Choroid plexus epithelial cell (primary cell): ENCODE measurements at places on chromosomes 7 and 10.

DNA sequence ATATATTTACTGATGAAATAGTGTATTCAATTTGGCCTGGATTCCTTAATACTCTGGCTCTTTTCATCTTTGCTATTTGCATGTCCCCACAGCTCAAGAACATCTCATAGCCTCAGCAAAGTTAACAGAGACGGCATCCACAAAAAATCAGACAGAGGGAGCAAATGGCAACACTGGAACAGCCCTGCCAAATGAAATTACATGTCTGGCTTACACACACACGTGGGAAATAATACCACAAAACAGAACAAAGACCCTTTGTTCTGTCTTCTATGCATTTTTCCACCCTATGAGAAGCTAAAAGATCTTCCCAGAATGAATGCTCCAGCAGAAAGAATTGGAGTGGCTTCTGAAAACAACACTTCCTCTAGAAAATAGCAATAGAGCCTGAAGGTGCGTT is 139.5 kb downstream of the ALOX5 start:
- no peak for DNase-seq

GRCh38 chr7:45874408-45875131 is 1.7 kb upstream of the CCDC201 start:
- peak; percentile 82 for DNase-seq

DNA sequence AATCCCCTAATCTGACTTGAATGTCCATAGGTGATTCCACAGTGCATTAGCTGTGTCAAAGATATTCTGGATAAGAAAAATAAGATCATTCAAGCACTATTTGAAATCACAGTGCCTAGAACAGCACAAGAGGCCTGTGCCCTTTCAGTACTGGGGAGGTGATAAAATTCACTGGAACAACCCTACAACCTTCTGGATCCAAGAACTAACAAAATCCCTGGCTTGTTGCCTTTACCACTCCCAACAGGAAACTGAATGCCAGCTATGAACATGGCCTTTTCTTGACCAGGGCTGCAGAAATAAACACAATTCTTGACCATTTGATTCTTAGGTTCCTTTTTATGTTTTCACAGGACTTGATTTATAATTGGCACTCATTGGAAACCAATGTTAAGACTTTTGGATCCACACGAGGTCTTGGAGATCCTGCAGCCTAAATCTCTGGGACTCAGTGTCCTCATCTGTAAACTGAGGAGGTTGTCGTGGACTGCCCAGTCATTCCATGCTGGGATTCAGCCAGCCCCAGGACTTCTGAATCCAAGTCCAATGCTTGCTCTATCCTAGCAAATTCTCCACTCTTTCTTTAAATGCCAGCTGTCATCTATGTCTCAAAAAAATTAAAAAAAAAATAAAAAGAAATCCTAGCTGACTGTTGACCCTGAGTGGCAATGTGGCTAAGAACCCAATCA is 624.7 kb downstream of the KCNMA1 start:
- DNase-seq = no peak

GRCh38 chr7:111840528-111840927 is 278.2 kb upstream of the IMMP2L start:
- DNase-seq = no peak

DNA sequence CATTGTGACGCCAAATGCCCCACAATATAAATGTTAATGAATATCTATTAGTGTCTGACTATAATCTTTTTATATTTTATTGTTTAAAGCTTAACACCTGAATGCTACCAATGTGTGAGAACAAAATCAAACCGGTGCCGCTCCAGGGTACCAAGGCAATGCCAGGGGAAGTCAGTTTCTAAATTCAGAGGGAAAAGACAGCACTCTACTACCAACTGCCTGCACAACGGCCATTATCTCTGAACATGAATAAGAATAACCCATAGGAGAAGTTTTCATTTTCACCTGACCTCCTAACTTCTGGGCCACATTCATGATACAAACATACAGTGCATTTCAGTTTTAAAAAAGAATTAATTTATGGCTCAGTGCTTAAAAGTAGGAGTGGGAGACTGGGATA is 21.7 kb downstream of the USP6NL start:
- no peak for DNase-seq

GRCh38 chr10:95168694-95169093 is 25.3 kb upstream of the ACSM6 start:
- no peak for DNase-seq

DNA sequence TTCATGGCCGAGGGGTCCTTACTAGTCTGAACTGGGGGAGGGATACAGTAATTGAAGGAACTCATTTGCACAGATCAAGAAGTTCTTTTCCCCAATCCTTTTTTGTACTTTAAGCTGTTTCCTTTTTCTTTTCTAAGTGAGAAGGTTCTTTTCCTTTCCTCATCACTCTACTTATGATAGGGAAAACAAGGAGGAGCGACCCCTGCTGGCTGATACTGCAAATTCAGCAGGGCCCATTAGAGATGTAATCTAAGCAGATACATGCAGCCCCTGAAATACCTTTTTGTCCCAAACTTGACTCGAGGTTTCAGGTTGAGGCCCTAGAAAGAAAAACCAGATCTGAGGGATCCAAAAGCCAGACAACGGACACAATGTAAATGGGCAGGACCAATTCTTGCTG is 305.5 kb downstream of the DNAJB9 start:
- DNase-seq = peak; percentile 55

DNA sequence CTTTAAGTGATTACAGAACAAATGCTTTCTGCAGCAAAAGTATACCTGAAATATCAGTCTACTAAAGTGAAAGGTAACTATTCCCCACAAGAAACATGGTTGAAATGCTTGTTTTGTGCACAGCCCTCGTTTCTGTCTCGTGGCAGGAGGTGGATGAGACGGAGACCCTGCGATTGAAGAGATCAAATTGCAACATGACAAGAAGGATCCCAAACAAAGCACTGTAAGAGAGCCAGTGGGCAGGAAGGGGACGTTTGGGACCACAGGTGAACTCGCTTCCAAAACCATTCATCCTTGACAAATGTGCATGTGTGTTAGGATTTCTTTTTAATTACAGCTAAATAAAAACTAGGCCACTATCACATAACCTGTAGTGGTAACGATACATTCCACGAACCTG is 192.6 kb downstream of the CCSER2 start:
- DNase-seq = no peak

- DNase-seq = peak; percentile 37
Measured at GRCh38 chr10:95447685-95448084, 113.5 kb downstream of the SORBS1 start.

DNA sequence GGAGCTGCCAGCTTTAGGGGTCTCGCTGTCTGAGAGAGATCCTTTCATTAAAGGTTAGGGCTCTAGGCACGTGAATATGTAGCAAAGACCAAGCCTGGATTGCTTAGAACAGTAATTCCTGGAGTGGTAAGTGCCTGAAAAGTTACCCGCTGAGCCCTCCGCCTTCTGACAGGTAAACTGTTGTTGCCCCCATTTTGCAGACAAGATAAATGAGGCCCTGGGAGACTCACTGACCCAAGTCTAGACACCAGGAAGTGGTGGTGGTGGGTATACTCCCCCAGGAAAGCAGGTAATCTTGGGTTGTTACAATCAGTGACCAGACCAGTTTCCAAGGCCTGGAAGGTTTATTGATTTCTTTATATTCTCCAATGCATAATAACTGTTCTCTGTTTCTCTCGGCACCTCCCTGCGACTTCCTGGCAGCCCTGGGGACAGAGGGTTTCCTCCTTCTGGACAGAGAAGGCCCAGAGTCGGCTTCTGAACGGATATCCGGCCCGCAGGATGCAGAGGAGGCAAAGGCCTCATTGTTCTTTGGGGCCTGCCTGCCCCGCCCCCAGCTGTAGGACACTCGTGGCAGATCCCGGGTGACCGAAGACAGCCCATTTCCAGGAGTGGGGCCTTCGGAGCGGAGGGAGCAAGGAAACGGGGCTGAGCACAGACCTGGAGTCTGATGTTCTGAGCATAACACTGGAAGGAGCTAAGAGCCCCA is 1.3 kb upstream of the GRK5 start:
- no peak for DNase-seq

DNA sequence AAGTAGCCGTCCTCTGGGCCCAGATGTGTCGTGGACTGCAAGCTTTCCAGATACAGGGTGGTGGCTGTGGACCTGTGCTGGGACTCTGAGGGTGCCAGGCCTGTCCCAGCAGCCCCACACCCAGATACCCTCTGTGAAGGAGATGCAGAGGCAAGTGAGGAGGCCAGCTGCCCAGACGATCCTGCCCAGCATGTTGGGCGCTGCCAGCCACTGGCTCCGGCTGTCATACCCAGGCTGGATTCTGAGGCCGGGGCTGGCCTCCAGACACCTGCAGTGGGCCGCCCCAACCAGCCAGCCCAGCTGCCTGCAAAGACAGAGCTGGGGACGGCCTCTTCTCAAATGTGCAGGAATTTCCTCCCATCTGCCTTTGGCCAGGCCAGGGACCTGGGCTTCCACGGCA is 39.1 kb upstream of the EBF3 start:
- no peak for DNase-seq

GRCh38 chr10:20170661-20171060 is 354.4 kb downstream of the PLXDC2 start:
- no peak for DNase-seq

DNA sequence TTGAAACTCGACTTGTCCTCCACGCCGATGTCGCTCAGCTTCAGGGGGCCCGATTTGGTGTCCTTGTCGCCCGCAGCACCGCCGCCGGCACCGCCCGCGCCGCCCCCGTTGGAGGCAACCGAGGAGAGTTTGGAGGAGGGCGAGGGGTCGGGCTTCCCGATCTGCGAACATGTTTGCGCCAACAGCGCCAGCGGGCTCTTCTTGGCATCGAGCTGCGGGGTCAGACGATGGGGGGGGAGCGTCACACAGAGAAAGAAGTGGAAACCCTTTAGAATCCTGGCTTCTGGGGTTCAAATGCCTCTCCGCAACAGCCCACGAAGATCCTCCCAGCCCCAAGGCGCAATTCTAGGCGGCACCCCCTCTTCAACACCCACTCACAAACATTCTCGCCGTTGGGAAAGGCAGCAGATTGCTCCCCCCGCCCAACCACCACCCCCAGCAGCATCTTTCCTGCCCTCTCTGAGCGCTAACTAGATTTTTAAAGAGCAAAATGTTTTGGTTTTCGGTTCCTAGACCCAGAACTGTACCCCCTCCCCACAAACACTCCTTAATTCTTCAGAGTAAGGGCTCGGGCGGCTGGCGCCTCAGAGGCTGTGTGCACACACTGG is 1.3 kb downstream of the ZNF503 start:
- DNase-seq = peak; percentile 36

- DNase-seq = peak; percentile 30
Measured at GRCh38 chr10:132066186-132066585, 440 bp downstream of the JAKMIP3 start.

DNA sequence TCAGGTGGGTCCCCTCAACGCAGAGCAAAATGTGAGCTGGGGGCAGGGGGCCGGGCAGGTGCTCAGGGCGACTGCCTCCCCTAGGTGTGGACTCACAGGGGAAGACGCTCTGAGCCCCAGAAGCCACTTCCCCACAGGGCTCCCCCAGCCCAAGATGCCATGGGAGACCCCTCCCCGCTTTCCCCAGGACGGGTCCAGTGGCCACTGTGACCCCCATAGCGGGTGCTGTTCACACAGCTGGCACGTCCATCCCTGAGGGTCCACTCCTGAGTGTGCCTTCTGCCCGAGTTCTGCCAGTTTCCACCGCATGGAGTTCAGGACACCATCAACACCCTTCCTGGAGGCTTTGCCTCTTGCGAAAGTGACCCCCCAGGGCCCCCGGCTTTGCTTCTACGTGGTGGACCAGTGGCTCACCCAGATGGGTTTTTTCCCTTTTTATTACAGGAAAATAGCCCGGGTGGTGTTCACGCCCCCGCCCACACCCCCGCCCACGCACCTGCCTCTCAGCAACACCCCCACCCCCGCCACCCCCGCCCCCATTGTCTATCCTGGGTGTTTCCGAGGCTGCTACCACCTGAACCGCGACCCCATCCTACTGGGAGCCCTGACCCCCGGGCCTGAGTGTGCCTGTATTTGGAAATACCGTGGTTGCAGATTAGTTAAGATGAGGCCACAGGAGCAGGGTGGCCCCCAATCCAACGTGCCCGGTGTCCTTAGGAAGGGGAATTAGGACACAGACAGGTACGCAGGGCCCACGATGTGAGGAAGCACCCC is 32.0 kb downstream of the ADAP1 start:
- DNase-seq = no peak

- peak; percentile 75 for DNase-seq
Measured at GRCh38 chr7:101134399-101134980, 7.6 kb downstream of the SERPINE1 start.

- no peak for DNase-seq
Measured at GRCh38 chr7:67723591-67723990, 727.0 kb downstream of the TYW1 start.

DNA sequence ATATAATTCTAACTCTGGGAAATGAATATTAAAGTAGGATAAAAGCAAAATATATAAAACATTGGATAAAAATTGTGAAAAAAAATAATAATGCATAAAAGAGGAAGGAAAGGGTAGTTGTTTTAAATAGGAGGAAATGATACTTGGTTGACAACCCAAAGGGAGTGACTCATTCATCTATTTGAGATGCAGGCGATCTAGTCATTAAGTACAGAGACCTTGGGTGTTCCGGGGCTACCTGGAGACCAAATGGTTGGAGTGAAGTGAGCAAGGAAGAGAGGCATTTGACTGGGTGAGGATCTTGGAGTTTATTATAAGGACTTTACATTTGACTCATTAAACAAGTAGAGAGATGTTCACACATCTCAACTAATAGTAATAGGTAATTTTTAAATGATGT is 111.0 kb downstream of the LRRTM3 start:
- DNase-seq = no peak

GRCh38 chr10:69738071-69738470 is 63.6 kb upstream of the COL13A1 start:
- no peak for DNase-seq

GRCh38 chr7:36971515-36972139 is 247.3 kb upstream of the AOAH start:
- DNase-seq = no peak

GRCh38 chr10:52314822-52315552 is 906 bp downstream of the DKK1 start:
- DNase-seq = peak; percentile 52

DNA sequence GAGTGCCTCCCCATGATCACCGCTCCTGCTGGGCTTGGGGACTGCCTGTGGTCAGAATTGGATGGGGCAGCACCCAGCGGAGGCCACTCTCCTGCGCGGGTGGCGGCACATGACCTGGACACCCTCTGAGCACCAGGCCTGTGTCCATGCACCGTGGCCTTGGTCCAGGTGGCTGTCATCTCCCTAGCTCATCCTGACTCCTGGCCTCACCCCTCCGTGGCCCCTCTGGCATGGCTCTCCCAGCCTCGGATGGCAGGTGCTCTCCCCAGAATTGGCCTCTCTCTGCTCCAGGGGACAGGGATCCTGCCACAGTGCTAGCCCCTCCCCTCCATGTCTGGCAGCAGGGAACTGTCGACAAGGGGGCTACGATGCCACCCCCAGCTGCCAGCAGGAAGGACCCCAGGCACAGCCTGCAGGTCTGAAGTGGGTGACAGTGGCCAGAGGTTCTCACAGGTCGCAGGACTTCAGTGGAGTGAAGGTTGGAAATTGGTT is 37.2 kb upstream of the BTBD16 start:
- no peak for DNase-seq

GRCh38 chr10:133460208-133460769 is 6.5 kb downstream of the SCART1 start:
- no peak for DNase-seq

- no peak for DNase-seq
Measured at GRCh38 chr10:128061306-128062300, 64.6 kb downstream of the MKI67 start.

- no peak for DNase-seq
Measured at GRCh38 chr10:26380815-26381214, 57.3 kb upstream of the APBB1IP start.
